LHCN-M2 (cell line): ENCODE measurements at places on chromosomes 3 and 15.

DNA sequence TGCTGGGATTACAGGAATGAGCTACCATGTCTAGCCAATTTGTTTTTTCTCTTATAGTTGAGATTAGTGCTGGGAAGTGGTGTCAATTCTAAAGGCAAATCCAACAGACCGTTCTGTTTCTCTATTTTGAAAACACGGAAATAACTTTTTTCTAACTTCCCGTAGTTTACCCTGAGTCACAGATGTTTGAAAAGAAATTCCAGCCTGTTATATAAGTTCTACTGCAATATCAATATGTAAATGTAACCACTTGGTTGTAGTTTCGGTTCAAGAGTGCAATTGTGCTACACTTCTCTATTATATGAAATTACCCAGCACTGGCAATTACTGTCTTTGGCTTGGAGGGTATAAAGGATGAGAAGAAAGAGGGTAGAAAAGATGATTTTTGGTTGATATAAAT, 22.3 kb upstream of the GNB4 start:
- DNase-seq: no peak

GRCh38 chr3:101633186-101633585, 43.7 kb downstream of the ZBTB11 start:
- DNase-seq: no peak

DNA sequence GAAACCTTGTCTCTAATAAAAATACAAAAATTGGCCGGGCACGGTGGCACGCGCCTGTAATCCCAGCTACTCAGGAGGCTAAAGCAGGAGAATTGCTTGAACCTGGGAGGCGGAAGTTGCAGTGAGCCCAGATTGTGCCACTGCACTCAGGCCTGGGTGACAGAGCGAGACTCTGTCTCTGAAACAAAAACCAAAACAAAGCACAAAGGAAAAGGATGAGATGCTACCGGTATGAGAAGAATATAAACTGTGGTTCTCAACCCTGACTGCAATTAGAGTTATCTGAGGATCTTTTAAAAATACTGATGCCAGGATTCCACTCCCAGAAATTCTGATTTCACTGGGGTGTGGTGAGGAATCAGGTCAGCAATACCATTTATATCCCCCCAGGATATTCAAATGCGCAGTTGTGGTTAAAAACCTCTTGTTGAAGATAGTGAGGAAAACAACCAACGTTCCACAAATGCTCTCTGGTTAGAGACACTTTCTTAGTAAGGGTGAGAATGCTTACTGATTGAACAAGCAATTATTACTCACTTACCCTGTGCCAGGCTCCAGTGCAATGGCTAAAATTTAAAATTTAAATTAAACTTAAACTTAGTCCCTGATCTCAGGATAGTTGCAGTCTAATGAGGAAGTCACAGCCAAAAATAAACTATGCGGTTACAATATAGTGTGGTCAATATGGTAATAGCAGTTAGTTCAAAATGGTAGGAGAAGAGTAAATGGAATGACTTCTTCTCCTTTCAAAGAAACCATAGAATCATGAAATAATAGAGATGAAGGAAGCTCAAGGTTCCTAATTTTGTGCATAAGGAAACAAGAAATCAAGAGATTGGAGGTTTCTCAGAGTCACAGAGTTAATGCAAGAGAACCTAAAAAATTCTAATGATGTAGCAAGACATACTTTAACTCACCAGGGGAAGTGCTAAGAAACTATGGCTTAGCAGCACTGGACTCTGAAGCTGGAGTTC, 109.5 kb downstream of the SSR3 start:
- DNase-seq: no peak

GRCh38 chr15:46416544-46416943, 781.7 kb downstream of the SQOR start:
- no peak for DNase-seq

- DNase-seq: no peak
These were observed 293.8 kb upstream of the WNT5A start for GRCh38 chr3:55780913-55781312.

GRCh38 chr3:81952141-81952540, 190.7 kb upstream of the GBE1 start:
- no peak for DNase-seq
